ENCODE measurements at places on chromosomes 11 and 22.

GRCh38 chr11:65662247-65662798, 393 bp downstream of the RELA start:
- no peak for DNase-seq

DNA sequence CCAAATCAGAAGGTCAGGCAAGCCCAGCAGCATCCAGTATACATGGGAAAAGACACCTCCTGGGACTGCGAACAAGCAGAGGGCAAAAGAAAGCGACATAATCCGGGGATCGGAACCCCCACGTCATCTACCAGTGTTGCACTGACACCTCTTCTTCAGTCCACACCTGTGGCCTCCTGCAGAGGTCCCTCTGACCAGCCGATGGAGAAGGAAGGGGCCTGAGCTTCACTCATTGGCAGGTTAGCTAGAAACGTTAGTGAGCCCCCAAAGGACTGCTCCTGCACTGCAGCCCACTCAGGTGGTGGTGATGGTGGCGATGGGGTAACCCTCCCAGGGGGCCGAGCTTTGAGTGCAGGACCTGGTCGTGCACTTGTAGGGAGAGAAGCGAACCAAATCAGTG, 22.1 kb downstream of the ASCL2 start:
- DNase-seq, result no peak

DNA sequence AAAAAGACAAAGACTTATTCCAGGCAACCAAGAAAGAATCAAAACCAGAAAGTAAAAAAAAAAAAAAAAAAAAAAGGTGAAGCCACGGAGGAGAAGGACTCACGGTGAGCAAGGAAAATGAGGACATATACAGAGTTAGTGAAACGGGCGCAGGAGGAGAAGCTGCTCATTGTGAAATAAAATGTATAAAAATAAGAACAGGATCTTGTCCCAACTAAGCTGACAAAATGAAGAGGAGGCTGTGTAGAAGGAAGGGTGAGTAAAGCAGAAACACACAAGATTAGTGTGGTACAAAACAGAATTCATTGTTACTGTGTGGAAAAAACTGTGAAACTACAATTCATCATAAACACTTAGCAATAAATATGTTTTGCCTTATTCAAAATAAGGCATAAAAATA, 7.6 kb downstream of the IL17REL start:
- DNase-seq, result no peak

DNA sequence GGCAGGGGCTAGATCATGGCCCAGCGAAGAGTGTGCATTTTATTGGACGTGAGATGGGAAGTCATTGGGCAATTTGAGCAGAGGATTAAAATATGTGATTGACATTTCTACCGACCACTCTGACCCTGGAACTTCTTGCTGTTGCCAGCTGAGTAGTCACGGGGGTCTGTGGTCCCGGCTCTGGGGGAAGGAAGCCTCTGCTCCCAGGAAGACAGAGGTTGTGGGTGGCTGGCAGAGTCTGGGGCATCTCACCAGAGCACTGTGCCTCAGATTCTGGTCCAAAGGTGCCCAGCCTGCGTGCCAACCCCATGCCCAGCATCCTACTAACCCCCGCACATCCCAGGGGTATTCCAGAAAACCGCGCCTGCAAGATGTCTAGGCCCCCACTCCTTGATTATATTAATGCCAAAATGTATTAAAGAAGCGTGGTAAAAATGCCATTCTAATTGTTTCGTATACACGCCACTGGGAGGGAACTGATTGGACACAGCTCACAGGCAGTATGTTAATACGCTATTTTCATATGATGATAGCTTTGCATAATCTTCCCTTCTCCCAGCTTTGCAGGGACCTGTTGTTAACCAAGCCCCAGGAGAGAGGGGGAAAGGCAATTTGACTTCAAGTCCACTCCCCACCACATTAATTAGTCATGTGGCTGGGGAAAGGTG, 25.3 kb upstream of the LMO1 start:
- no peak for DNase-seq

GRCh38 chr22:44942056-44942455, 67.7 kb downstream of the PHF21B start:
- no peak for DNase-seq

GRCh38 chr11:45665206-45665932, at the start of gene CHST1:
Gene CHST1 (minus strand): TSS chr11:45665622. CDS start chr11:45650923, 14,699 bp downstream.
- no peak for DNase-seq

DNA sequence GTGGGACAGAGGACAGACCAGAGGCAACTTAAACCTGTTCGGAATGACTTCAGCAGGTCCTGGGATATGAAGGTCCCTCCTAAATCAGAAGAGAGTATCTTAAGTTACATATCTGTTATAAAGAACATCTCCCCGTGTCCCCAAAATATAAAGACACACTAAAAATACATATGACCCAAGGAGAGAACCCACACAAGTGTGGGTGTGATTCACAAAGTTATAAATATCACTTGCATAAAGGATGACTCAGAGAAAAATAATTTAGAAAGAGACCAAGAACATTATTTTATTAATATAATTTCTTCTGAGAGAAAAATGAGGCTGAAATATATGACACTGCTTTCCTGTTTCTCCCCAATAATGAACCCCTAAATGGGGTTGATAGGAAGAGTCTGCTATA, 14.2 kb downstream of the OR5B21 start:
- no peak for DNase-seq

GRCh38 chr11:28679795-28680468, 571.7 kb downstream of the METTL15 start:
- DNase-seq, result no peak

DNA sequence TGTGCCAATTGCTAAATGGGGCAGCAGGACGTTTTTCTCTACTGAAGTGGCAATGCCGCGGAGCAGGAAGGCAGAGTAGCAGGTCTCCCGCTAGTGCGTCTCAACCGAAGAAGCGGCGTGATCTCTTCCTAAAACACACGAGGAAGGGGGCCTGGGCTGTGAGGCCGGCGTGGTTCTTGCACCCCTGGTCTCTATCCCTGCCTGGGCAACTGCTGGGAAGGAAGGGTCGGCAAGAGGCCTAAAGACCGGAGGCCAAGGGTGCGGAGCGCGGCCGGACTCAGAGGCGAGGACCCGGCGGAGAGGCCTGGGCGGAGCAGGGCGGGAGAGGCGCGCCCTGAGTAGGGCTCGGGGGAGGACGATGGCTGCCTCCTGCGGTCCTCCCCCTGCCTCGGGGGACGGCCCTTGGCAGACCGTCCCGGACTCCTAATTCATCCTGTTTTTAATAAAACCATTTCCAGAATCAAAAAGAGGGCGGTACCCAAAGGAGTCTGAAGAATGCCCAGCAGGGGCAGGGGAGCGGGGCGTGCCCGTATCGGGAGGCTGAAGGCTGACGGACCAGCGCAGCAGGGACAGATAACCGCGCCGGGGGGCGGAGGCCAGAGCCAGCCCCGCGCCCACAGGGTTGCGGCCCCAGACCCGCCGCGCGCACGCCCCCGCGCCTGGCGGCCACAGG, 572 bp upstream of the APLP2 start:
- peak; percentile 85 for DNase-seq

DNA sequence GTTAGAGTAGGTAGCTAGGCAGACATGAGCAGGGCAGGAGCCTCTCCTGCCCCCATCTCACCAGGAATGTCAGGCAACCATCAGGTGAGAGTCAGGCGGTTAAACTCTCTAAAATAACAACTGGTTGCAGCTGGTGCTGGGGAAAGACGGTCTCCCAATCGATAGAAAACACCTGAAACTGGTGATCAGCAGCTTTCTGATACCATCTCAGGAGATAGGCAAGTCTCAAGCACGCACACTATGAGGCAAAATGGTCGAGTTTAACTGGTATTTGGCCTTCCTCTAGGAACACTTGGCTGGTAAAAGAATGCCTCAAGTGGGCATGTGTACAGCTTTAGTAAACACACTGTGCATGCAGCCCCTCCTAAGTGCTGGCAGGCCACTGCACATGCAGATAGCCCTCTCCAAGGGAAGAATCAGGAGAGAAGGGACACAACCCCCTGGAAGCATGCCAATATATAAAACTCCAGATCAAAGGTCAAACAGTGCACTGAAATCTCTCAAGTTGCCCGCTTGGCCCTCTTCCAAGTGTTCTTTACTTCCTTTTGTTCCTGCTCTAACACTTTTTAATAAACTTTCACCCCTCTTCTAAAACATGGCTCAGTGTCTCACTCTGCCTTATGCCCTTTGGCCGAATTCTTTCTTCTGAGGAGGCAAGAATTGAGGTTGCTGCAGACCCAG, 88.7 kb downstream of the USP35 start:
- DNase-seq, result no peak

DNA sequence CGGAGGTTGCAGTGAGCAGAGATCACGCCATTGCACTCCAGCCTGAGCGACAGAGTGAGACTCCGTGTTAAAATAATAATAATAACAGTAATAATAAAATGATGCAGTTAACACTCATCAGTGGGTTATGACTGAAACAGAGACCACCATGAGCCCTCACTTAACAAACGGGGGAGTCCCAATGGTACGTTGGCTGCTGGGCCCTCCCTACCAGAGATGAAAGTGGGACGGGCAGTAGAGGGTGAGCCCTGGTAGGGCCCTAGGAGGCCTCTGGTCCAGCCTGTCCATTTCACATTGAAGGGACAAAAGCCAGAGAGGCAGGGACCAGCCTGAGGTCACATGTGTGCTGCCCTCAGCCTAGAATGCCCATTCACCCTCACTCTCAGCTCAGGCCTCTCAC, 13.7 kb upstream of the KIAA0930 start:
- DNase-seq, result no peak

- DNase-seq, result no peak
Measured at GRCh38 chr22:27761000-27761399, 40.6 kb downstream of the MN1 start.

DNA sequence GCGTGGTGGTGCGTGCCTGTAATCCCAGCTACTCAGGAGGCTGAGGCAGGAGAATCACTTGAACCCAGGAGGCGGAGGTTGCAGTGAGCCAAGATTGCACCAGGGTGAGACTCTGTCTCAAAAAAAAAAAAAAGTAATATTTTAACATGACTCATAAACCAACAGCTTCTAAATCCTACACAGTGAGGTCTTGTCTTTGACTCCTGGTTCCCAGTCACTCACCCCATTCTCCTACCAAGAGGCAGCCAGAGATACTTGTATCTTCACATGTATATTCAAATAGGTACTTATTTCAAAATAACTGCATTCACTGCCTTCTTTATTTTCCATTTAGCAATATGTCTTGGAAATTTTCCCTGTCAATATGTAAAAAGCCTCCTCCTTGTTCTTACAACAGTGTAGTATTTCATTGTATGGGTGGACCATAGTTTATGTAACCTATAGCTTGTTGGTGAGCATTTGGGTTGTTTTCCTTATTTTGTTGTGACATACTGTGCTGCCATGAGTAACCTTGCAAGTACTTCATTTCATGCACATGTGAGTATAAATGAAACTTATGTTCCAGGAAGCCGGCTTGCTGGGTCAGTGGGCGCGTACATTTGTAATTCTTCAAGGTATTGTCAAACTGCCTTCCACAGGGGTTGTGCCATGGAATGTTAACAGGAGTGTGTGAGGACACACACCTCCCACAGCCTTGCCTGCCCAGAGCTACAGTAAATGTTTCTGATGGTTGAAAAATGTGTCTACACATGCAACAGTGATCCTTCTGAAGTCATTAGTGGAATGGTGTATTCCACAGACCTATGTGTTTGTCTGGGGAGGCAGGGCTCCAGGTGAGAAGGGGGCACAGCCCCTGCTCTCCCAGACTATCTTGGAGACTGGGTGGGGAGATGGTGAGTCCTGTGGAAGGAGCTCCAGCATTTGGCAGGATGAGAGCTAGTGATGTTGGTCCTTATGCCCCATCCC, 47.9 kb downstream of the OSBP2 start:
- no peak for DNase-seq

DNA sequence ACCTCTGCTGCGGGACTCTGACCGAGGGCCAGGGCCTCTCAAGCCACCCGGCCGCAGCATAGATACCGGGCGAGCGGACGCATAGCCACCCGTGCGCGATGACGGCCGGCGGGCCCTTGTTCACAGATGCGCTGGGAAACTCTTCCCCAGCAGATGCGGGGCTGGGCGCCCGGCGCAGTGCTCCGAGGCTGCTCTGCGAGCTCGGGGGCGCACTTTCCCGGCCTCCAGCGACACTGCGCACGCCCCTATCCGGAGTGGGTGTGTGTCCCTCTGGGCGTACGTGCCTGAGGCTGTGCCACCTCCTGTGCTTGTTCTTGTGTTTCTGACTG, 104.7 kb upstream of the E2F8 start:
- no peak for DNase-seq

DNA sequence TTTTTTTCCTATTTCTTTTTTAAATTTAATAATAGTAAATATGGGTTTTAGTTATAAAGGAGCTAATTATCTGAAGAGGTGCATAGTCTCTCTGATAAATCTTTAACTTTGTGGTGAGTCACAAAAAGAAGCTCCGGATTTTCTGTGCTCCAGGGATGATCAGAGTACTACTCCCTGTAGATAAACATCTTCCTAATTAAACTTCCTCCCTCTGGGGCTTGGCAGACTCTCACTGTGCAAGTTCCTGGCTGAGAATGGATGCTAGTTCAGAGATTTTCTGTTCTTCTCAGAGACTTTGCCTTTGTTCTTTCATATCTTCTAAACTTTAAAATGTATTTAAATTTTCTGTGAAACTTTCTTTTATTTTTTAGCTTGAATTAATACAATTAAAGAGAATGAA, at the start of gene OR10G7:
TSS of gene OR10G7 (minus strand) at position 72 of the 400 bp plus-strand sequence. CDS start 2,324 bp downstream, outside the sequence.
- no peak for DNase-seq

DNA sequence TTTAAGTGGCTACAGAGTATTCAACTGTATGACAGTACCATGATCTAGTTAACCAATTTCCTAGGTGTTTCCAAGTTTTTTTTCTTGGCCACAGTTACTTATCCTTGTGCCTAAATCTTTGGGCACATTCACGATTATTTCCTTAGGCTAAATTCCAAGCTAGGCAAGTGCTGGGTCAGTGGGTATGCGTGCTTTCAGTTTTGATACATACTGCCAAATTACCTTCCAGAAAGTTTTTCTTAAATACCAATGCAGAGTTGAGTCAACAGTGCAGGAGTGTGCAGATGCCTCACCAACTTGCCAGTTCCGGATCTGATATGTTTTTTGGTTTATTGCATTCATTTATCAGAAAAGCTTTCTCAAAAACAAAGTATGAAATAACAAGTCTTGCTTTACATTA, 67.9 kb upstream of the OR4B1 start:
- DNase-seq, result no peak

DNA sequence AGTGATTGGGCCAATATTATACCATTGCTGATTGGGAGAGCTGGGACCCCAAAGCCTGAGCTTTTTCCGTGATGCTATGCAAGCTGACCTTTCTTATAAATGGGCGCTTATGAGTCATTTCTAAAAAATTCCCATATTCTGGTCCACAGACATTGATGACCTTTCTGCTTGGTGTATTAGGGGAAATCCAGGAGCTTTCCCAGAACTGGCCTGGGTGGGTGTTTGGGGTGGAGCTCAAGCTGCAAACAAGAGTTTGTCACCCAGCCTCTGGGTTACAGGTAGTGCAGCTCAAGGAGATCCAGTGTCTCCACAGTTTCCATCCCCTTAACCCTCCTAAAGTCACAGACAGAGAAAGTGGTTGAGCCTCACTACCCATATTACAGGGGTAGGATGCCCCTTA, 67.7 kb downstream of the CCDC81 start:
- no peak for DNase-seq

GRCh38 chr11:108916935-108917334, 252.1 kb downstream of the DDX10 start:
- no peak for DNase-seq

All from fibroblast of skin of left biceps (primary cell).